Activated CD8-positive, alpha-beta memory T cell treated with anti-CD3 and anti-CD28 coated beads for 1 hour (primary cell): ENCODE measurements at places on chromosomes 6 and 20.

DNA sequence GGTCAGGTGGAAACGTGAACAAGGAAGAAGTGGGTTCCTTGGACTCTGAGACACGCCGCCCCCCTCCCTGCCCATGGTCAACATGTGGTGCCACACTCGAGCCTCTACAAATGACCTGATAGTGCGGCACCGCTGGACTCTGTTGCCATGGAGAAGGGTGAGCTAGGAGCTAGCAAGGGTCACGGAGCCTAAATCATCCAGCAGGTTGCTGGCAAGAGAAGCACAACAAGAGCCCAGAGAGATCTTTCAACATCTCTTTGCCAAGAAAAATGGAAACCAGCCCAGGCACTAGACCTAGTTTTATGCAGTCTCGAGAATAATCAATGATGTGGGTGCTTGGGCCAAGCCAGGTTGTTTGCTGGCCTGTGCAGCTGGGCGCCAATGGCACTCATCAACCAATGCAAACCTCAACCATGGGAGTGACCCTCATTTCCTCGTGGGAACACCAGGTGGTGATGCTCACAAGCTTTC, 69.5 kb downstream of the NOL4L start:
- DNase-seq, result no peak

GRCh38 chr6:142240179-142240578, 61.6 kb upstream of the ADGRG6 start:
- no peak for DNase-seq

DNA sequence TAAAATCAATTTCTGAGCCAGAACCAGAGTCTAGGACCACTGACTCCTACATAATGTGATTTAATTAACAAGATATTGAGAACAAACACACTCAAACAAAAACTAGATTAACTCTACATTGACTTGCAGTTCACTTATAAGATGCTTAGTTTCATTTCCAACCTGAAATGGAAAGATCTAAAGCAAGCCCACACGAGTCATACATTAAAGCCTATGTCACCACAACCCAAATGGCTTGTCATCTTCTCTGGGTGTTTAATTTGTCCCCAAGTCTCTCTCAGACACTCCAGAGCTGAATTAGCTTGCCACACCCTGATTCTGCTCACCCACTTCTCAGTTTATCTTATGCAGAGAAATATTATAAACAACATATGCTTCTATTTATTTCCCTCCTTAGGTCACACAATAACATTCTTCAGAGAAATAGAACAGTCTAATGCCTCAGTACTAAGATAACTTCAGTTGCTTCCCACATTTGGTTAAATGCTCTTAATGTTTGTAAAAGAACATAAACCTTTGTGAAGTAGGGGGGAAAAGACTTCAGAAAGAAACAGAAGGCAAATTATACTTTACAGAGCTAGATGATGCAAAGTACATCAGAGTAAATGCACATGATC, 8.8 kb upstream of the FBXO30 start:
- DNase-seq, result no peak

DNA sequence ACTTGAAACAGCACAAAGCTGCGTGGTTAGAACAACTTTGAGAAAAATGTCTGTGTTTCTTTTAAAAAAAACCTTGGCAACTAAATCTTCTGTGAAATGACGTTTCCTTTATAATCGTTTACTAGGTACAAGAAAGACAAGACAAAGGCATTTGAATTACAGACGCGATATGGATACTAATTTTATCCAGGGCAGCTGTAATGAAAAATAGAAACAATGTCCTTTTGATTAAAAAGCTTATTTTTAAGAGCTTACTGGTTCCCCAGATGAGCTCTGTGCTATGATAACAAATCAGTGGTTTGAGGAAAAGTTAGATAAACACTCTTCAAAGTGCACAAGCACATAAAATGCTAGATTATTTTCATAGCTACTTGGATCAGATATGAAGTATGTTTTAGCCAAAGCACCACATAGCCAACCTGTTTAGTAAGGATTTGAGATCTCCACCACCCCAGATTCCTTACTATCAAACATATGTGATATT, 1.6 kb upstream of the SYNCRIP start:
- no peak for DNase-seq
